ENCODE measurements at places on chromosomes 11 and 22. TPM values are rescaled to one million over a fixed set of nuclear protein-coding genes. Genes with fewer than 3 reads are reported as not detected.

The SOX6 gene
- 1.00 TPM for total RNA-seq

The SNRPD3 gene
- 148 TPM for total RNA-seq

The PGA5 gene
- total RNA-seq, result not detected

The NPAS4 gene
- not detected for total RNA-seq

The UBE2L6 gene
- 78.1 TPM for total RNA-seq

The TRIM22 gene
- 82.2 TPM for total RNA-seq

The MPEG1 gene
- total RNA-seq, result not detected

The LDHAL6A gene
- total RNA-seq, result not detected

The ALX4 gene
- under 0.01 TPM for total RNA-seq

The P4HA3 gene
- 35.9 TPM for total RNA-seq

The ZNF202 gene
- total RNA-seq, result 4.0 TPM

The CELSR1 gene
- 0.14 TPM for total RNA-seq

The CABP7 gene
- total RNA-seq, result not detected

The C1QTNF6 gene
- total RNA-seq, result 5.8 TPM

The CCDC116 gene
- total RNA-seq, result 0.18 TPM

The MPST gene
- total RNA-seq, result 54.8 TPM

The GP1BB gene
- total RNA-seq, result 1.00 TPM

The OR56A1 gene
- total RNA-seq, result not detected

The IMMP1L gene
- total RNA-seq, result 7.2 TPM

The GLB1L2 gene
- 0.18 TPM for total RNA-seq

Data from smooth muscle cell of bladder (primary cell).